Activated naive CD8-positive, alpha-beta T cell treated with anti-CD3 and anti-CD28 coated beads for 36 hours (primary cell): ENCODE measurements at places on chromosomes 16 and 17.

DNA sequence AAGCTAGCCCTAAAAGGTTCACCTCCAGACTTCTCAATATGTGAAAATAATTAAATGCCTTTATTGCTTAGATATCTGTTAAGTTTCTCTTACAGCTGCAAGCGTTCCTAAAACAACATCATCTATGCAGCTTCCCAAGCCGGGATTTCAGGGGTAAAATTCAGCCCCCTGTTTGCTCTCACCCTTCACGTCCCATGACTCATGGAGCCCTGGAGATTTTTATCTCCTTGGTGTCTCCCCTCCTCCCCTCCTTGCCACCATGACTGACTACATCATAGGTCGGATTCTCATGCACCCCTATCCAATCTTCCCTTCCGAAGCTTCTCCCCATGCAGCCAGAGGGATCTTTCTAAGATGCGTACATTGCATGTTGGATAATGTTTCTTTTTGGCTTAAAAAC, 21.0 kb upstream of the CACNG4 start:
- no peak for DNase-seq

GRCh38 chr16:75127713-75128415, 11.3 kb upstream of the LDHD start:
- DNase-seq = no peak

GRCh38 chr16:66242672-66243071, 123.8 kb upstream of the CDH5 start:
- no peak for DNase-seq

- peak; percentile 28 for DNase-seq
Observed at GRCh38 chr16:797120-797420, 3.5 kb downstream of the GNG13 start.

DNA sequence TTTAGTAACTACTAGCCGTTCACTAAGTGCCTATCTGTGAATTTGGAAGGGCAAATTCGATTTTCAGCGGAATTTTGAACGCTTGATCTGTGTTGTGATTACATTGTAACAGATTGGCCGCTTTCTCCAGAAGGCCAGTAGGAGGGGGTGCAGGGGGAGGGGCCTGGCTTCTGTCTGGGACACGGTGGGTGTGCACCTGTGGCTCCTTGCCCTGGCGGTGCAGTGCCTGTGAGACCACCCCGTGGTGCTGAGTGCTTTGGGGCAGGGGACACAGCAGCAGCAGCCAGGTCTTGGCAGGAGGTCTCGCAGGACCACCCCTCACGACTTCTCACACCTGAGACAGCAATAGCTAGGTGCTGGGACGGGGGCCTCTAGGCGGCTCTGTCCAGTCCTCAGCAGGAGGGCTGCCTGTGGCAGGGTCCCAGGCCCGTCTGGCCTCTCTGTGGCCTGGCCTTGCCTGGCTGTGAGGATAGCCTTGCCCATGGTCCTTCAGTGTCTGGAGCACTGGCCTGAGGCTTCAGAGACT, 1.8 kb downstream of the UBE2I start:
- no peak for DNase-seq

DNA sequence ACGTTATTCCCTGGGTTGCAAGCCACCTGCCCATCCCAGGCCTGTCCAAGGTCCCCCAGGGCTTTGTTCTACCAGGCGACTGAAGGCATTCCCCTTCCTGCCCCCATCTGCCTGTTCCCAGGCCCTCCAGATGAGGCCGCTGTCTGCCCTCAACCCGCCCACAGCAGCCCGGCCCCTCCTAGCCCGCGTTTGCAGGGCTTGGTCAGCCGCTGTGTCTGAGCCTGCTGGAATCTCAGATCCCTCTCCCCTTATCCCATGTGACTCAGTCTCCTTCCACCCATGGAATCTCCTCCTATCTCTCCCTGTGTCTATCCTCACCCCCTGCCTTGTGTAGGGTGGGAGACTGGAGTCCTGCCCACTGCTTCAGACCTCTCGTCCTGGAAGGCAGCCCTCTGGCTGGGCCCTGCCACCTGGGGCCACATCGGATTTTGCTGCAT, 186.0 kb upstream of the TNRC6C start:
- peak; percentile 66 for DNase-seq

DNA sequence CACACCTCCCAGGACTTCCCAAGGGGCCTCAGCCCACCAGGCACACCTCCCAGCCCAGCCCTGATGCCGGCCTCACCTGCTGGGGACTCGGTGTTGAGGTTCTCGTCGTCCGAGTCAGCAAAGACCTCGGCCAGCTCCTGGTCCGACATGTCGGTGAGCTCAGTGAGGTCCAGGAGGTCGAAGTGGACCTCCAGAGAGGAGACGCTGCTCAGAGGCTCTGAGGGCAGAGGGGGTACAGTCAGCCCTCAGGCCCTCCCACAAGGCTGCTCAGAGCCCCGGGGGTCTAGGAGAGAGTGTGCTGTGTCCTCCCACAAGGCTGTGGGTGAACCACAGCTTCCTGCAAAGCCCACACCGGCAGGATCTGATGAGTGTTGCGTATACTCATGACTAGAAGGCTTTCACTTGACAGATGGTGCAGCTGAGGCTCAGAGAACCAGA, 10.5 kb downstream of the DBNDD1 start:
- peak; percentile 79 for DNase-seq

DNA sequence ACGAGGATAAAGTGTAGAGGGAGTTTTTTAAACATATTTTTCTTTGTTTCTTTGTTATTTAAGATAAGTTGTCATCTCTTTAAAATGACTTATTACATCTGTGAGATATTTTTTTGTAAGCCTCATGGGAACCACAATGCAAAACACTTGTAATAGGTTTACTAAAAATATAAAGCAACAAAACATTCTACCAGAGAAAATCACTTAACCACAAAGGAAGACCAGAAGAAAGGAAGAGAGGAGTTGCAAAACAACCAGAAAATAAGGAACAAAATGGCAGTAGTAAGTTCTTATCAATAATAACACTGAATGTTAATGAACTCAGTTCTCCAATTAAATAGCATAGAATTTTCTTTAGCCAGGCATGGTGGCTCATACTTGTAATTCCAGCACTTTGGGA, 22.9 kb downstream of the DHRS7B start:
- DNase-seq = no peak

- no peak for DNase-seq
Observed at GRCh38 chr17:61251939-61252865, 147.4 kb upstream of the TBX2 start.

DNA sequence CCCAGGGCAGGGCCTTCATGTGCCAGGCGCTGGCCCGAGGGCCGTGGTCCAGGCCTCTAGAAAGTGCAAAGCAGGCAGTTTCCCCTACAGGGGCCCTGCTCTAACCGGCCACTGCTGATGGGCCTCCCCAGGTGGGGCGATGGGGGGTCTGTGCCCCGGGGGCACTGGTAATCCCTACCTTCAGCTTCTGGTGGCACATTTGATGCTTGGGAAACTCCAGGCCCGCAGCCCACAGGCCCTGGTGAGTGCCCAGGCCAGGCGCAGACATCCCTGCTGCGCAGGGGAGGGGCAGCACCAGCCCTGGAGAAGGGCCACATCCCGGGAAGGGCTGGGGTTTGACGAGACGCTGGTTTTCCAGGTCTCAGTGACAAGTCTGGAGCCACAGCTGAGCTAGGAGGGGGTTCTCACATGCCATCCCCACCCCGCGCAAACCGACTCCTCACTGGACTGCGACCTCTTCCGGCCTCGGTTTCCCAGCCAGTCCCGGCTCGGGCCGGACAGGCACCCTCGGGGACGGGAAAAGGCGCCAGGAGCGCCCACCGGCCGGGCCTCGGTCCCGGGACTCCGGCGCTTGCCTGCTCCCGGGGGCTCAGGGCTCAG, 1.6 kb downstream of the DOC2B start:
- no peak for DNase-seq

DNA sequence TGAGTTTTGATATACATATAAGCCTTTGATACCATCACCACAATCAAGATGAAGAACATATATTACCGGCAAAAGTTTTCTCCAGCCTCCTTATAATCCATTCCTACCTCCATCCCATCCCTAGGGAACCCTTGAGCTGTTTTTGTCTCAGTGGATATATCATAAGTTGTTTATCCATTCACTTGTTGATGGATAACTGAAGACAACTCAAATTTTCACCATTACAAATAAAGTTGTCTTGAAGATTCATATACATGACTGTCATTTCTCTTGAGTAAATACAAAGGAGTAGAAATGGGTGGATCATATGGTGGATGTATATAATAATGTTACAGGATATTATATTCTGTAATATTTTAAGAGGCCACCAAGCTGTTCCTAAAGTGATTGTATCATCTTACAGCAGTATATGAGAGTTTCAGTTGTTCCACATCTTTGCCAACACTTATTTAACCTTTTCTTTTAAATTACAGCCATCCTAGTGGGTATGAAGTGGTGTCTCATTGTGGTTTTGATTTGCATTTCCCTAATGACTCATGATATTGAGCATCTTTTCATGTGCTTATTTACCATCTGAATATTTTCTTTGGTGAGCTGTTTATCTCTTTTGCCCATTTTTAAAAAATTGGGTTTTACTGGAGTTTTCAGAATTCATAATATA, 17.4 kb downstream of the NF1 start:
- no peak for DNase-seq

DNA sequence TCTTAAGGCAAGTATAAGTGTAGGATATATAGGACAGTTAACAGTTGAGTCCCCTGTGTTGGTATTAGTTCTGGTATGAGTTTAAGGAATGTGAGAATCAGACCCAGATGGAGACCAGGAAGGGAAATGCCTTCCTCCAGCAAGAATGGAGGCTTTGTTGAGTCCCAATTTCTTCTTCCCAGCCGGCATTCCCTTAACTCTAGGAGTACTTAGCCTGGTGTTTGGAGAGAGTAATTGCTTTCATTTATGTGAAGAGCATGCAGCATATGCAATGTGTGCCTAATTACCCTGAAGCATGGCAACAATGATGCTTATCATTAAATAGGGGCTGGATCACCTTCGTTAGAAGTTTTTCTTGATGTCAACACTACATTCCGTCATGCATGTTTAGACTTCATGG, 225.9 kb upstream of the XYLT1 start:
- no peak for DNase-seq

DNA sequence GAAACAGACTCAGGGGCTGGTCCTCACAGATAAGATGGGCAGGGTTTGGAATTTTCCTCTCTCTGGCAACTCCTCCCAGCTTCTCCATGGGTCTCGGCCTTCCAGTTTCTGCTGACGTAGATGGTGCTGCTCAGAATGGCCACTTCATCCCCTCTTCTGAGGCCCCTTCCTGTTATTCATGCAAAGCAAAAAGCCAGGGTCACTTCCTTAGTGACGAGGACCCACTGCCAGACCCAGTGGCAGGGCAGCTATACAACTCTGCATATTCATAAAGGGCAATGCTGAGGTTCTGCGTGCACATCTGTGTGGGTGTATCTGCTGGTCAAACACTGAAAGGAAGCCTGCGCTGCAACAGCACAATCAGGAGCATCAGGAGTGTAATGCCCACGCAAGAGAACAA, 108.8 kb downstream of the WSCD1 start:
- no peak for DNase-seq

- DNase-seq = no peak
Observed at GRCh38 chr17:80246726-80247125, 13.9 kb upstream of the RNF213 start.

GRCh38 chr16:68113765-68114240, 28.6 kb downstream of the NFATC3 start:
- DNase-seq = no peak

DNA sequence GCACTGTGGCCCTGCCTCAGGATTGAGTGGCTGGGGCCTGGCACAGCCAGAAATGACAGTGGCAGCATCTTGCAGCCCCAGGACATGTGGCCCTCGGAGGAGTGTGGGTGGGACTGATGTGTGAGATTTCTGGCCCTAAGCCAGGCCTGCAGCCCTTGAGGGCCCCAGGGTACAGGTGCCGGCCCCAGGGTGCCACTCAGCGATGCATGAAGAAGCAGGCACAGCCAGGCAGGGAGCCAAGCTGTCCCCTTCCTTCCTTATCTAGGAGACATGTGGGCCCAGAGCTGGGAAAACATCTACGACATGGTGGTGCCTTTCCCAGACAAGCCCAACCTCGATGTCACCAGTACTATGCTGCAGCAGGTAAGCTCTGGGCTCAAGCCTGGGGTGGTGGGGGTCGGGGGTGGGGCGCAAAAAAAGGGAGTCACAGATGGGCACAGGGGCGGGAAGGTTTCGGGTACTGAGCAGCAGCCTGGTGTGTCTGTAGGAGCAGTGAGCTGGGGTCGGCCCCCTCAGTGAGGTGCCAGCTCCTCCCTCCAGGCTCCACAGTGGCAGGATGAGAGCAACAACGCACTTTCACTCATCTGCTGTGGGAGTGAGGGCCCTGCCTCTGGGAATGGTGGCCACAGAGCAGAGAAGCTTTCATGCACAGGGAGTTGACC, 4.1 kb downstream of the ACE start:
- no peak for DNase-seq

DNA sequence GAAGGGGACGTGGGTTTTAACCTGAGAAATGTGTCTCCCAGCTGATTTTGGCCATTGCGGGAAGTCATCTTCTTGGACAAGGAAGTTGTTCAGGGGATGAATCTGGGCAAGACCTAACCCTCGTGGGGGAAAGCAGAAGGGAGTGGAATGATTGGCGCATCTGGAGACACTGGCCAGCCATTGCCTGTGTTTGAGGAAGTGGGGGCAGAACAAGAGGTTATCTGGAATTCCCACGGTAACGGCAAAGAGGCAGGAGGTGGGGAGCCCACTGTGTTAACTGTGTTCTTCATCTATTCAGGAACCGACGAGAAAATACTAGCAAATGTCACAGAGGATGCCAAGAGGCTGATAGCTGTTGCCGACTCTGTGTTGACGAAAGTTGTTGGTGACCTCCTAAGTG, 66.9 kb downstream of the RNF213 start:
- no peak for DNase-seq

GRCh38 chr16:1612320-1613111, at the start of gene CRAMP1:
TSS of gene CRAMP1 (plus strand) at chr16:1612360. CDS start at chr16:1614640, 2,280 bp downstream.
- DNase-seq = peak; percentile 42

DNA sequence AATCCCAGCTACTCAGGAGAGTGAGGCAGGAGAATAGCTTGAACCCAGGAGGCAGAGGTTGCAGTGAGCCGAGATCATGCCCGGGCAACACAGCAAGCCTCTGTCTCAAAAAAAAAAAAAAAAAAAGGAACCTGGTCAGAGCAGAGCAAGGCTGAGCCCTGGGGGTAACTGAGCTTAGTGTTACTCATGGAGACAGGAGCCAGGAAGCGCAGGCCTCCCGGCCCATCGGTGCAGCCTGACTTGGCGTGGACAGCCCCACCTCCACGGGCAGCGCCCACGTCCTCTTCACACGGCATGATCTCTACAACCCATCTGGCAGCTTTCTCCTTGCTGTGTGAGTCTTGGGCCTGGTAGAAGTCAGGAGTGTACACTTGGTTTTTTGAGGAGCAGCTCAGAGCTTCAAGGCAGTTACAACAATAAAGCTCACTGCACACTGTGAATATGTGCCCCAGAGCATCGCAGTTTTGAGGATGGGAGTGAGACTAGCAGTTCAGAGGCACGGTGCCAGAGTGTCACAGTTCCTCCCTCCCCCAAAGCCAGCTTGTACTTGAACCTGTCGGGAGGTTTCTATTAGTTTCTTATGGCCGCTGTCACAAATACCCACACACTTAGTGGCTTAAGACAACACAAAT, 129.9 kb downstream of the RAP1GAP2 start:
- no peak for DNase-seq

GRCh38 chr17:28726627-28727491, 826 bp upstream of the TLCD1 start:
- peak; percentile 94 for DNase-seq
